T-helper 2 cell treated with Interferon-gamma antibody and Interleukin-4, amounts not matched to agents 5 μg/mL and 100 μg/mL, for 36 hours (primary cell): ENCODE measurements at places on chromosomes 7 and 10.

DNA sequence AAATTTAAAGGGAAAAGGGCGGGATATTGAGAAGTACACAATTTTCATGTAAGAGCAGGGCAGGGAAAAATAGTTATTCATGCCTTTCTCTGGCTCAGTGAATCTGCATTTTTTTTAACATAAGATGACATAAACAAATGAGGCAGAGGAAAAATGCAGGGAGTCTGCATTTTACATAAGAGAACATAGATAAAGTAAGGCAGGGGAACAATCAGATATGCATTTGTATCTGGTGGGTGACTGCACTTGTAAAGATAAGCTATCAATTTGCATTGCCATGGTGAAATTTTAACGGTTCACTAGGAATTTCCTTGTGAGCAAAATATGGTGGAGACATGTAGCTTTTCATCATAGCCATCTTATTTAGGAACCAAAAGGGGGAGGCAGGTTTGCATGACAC, 33.5 kb downstream of the ALOX5 start:
- DNase-seq = no peak

DNA sequence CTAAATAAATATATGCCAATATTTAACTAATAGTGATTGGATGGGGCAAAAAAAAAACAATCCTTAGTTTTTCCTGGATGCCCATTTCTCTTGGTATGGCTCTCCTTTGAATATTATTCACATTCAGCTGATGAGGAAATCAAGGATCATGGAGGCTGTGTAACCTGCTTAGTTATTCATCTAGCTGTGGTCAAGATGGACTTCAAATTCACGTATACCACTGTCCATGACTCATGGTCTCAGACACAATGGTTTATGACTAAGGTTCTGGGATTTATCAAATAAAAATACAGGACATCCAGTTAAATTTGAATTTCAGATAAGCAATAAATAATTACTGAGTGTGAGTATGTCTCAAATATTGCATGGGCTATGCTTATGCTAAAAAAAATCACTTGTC, 191.5 kb upstream of the CELF2 start:
- DNase-seq = no peak

DNA sequence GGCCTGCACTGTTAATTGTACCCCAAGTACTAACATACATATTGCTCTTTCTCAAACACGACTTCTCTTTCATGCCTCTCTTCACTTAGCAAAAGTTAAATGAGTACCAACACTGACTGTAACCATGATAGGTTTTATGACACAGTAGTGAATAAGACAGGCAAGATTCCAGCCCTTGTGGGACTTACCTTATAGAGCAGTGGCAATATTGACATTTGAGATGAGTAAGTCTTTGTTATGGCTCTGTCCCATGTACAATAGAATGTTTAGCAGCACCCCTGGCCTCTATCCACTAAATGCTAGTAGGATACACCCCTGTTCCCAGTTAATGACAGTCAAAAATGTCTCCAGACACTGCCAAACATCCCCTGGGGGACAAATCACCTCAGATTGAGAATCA, 11.9 kb upstream of the COL1A2 start:
- DNase-seq = no peak

GRCh38 chr7:75937958-75938786, 23.2 kb downstream of the POR start:
- no peak for DNase-seq

- no peak for DNase-seq
Measured at GRCh38 chr7:83925860-83926259, 268.7 kb downstream of the SEMA3A start.

- DNase-seq = no peak
Measured at GRCh38 chr10:106566873-106567272, 597.6 kb downstream of the SORCS1 start.

DNA sequence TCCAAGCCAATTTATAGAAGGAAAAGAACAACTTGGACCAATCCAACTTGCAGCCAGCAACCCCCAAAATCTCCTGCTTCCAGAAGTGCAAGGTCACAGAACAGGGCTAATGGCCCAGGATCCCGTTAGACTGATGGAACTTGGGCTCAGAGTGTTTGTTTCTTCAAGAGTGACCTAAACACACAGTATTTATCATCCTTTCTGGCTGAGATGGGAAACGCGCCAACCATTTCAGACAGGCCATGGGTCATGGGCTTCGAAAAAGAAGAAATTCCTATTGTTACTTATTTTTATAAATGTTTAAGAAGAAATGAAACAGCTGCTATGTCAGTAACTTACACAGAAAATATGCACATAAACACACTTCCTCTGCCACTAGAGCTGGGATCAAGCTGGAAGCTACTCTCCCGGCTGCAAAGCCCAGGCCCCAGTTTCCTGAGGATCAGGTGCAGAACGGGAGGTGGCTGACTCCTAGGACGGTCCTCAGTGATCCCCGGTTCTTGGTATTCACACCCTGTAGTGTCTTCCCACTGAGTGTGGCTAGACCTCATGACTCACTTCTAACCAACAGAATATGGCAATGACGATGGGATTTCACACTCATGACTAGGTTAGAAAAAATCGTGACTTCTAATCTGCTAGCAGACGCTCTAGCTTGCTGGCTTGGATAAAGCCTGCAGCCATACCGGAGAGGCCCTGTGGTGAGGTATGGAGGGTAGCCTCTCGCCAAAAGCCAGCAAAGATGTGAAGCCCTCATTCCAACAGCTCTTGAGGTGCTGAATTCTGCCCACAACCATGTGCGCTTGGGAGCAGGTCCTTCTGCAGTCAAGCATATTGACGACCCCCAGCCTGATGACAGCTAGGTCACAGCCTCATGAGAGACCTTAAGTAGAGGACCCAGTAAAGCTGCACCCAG, 60.2 kb downstream of the CHST15 start:
- DNase-seq = no peak

DNA sequence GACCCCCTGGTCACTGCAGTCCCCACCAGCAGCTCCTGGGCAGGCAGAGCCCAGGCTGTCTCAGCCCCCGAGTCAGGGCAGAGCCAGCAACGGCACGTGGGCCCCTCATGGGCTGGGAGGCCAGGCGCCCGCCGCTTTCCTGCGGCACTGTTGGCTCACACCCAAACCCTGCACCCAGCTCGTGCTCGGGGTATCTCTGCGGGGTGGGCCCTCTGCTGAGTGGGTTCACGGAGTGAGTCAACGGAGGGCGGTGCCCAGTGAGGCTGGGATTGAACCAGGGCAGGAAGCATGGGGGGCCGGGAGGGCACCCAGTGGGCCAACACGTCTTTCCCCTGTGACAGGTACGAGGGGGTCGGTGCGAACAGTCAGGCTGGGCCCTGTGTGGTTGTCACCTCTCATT, 28.9 kb downstream of the ADAP1 start:
- DNase-seq = no peak

GRCh38 chr10:132763545-132763944, 22.4 kb downstream of the NKX6-2 start:
- no peak for DNase-seq
